CD4-positive, CD25-positive, alpha-beta regulatory T cell (primary cell): ENCODE measurements at places on chromosomes 1 and 21. TPM values are rescaled to one million over a fixed set of nuclear protein-coding genes. Genes with fewer than 3 reads are reported as not detected.

- no peak overlapping the region for H3K27ac ChIP-seq
- H3K36me3 ChIP-seq, result no peaks in the 10 kb centered on the region
- H3K4me3 ChIP-seq, result no peak overlapping the region
These were observed 456.1 kb upstream of the ADAMTS5 start for GRCh38 chr21:27423038-27423437.

GRCh38 chr1:42940851-42941639, 17.6 kb downstream of the SLC2A1 start:
- H3K27ac ChIP-seq, result peak overlapping the region; percentile 39
- H3K36me3 ChIP-seq, result peaks cover 48% of the 10 kb centered on the region
- peaks cover 91% of the 10 kb centered on the region for H3K4me1 ChIP-seq
- H3K4me3 ChIP-seq, result no peak overlapping the region
- DNase-seq, result no peak

Gene ZNF281
- total RNA-seq, result 33.6 TPM

Gene ETV3L
- not detected for total RNA-seq

Gene RAB3B
- not detected for total RNA-seq

GRCh38 chr1:222105393-222105737, 363.5 kb upstream of the DUSP10 start:
- no peak for DNase-seq
- H3K27me3 ChIP-seq, result peaks cover 3% of the 10 kb centered on the region
- H3K4me3 ChIP-seq, result no peak overlapping the region
- H3K36me3 ChIP-seq, result no peaks in the 10 kb centered on the region

DNA sequence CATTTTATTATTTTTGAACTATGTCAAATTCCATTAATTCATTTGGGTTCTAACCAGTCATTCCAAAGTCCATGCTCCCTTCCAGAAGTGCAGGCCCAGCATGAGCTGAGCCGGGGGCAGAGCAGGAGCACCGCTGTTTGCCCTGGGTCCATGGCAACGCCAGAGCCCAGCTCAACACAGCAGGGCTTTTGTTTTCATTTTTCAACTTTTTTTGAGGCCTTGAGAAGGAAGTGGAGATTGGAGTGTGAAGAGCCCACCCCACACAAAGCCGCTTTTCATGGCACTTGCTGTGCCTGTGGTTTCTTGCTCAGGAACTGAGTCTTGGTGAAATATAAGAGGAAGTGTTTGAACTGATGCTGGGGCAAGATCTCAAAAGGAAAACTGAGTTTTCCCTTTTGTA, 13.2 kb upstream of the PRMT2 start:
- no peak overlapping the region for H3K27ac ChIP-seq
- peak; percentile 32 for DNase-seq
- no peaks in the 10 kb centered on the region for H3K36me3 ChIP-seq

- no peaks in the 10 kb centered on the region for H3K27me3 ChIP-seq
- no peaks in the 10 kb centered on the region for H3K36me3 ChIP-seq
- no peak overlapping the region for H3K27ac ChIP-seq
These were observed 89.9 kb downstream of the MT1HL1 start for GRCh38 chr1:236914375-236914774.

DNA sequence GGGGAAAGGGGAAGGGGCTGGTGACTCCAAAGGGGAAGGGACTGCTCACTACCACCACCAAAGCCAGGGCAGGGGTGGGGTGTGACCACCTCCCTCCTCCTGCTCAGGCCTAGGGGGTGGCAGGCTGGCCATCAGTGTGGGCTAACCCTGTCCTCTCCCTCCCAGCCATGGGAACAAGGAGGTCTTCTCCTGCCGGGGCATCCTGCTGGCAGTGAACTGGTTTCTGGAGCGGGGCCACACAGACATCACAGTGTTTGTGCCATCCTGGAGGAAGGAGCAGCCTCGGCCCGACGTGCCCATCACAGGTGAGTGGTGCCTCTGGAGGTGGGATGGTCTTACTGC, 5.7 kb downstream of the ZC3H12A start:
- H3K4me3 ChIP-seq, result peak overlapping the region; percentile 100
- no peaks in the 10 kb centered on the region for H3K27me3 ChIP-seq
- peaks cover 75% of the 10 kb centered on the region for H3K36me3 ChIP-seq
- H3K4me1 ChIP-seq, result peaks cover 60% of the 10 kb centered on the region

DNA sequence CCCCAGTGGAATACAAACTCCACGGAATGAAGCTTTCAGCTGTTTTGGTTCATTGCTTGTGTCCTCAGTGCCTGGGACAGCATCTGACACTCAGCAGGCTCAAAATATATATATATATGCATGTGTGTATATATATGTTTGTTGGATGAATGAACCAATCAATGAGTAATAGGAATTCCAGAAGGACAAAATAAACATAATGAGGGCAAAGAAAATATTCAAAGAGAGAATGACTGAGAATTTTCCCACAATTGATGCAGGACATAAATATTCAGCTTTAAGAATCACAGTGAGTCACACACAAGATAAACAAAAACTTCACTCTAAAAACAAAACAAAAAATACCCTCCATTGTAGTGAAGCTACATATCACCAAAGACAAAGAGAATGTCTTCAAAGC, 64.0 kb downstream of the CHD5 start:
- peaks cover 4% of the 10 kb centered on the region for H3K27me3 ChIP-seq
- no peak overlapping the region for H3K4me3 ChIP-seq
- no peak overlapping the region for H3K27ac ChIP-seq
- DNase-seq, result no peak
- no peaks in the 10 kb centered on the region for H3K36me3 ChIP-seq

Gene MYCL
- not detected for total RNA-seq

DNA sequence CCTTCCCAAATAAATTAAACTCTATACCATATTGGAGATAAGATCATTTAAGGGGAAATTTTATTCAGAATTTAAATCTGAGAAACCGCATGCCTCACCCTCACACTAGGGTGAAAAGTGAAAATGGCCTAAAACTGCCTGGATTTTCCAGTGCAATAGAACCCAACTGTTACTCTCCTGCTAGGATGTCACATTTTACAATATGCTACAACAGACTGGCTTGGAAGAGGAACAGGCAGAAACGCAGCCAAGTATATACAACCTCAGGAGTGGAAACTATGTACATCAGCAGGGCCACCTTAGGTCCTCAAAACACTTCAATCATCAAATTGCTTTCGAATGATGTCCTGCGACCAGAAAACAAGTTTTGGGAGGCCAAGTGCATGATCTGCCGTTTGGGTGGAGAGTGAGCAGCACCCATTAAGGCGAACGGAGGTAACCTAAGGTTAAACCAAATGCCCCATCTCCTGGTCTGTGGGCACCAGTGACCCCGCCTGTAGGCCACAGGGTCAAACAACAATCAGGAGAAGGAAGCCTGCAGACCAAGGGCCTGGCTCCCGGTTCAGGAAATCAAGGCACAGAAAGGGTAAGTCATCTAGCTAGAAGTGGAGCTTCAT, 4.9 kb downstream of the RCAN1 start:
- peaks cover 9% of the 10 kb centered on the region for H3K4me1 ChIP-seq
- H3K36me3 ChIP-seq, result no peaks in the 10 kb centered on the region
- H3K27ac ChIP-seq, result no peak overlapping the region
- no peaks in the 10 kb centered on the region for H3K27me3 ChIP-seq

DNA sequence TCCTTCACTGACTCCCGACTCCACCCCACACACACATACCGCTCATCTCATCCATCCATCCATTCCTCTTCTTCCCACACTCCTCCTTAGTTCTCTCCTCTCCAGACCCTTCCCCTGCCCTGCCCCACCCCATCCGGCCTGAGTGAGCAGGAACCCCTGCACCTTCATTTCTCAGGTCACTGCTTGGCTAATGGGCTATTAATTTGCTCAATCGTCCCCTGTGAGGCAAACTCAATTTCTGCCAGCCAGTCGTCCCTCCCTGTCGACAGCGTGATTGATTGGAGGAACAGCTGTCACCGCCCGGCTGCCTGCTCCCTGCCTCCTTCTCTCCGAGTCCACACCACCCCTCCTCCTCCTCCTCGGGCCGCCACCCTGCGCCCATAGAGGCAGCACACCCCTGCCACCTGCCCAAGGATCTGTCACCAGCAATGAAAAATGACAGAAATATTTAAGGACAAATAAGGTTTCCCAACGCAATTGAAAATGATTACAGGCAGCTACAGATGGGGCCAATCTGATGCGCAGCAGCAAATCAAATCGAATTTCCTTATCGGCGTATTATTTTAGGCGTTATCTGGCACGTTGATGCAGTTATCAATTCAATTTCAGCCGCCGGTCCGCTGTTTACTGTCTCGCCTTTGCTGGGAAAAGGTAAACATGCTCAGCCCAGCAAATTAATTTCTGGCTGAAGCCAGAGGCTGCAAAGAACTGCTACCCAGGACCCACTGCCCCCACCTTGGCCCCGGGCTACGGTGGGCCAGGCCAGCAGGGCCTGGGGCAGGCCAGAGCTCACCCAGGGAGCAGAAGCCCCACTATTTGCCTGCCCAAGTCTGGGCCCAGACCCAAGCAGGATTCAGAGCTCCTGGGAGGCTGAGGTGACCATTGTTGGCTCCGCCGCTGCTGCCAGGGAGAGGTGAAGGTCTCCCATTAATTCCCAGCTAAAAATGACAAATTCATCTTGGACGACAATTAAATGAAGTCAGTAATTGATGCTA, 71.3 kb downstream of the TMEM53 start:
- DNase-seq, result no peak
- H3K4me3 ChIP-seq, result no peak overlapping the region
- H3K27me3 ChIP-seq, result no peaks in the 10 kb centered on the region

Gene ARID4B
- total RNA-seq, result 192 TPM

Gene ZBTB37
- total RNA-seq, result 20.3 TPM

GRCh38 chr1:161046605-161047228, 940 bp upstream of the USF1 start:
- no peaks in the 10 kb centered on the region for H3K27me3 ChIP-seq
- no peak for DNase-seq
- H3K36me3 ChIP-seq, result peaks cover 53% of the 10 kb centered on the region

- peak within 1 kb of the TSS; percentile 45 for H3K27ac ChIP-seq
- H3K4me1 ChIP-seq, result peaks cover 21% of the 10 kb centered on the region
- no peaks in the 10 kb centered on the region for H3K36me3 ChIP-seq
- H3K27me3 ChIP-seq, result peaks cover 9% of the 10 kb centered on the region
- H3K4me3 ChIP-seq, result peak within 1 kb of the TSS; percentile 69
These were observed at the start of gene FAM89A for GRCh38 chr1:231040019-231040799. Gene FAM89A, minus strand, starts transcription at chr1:231040254. Its CDS starts 43 bp downstream, at chr1:231040211.

GRCh38 chr1:117719004-117719403, 113.2 kb downstream of the TENT5C start:
- no peak overlapping the region for H3K4me3 ChIP-seq
- no peak overlapping the region for H3K27ac ChIP-seq
- H3K4me1 ChIP-seq, result peaks cover 5% of the 10 kb centered on the region

DNA sequence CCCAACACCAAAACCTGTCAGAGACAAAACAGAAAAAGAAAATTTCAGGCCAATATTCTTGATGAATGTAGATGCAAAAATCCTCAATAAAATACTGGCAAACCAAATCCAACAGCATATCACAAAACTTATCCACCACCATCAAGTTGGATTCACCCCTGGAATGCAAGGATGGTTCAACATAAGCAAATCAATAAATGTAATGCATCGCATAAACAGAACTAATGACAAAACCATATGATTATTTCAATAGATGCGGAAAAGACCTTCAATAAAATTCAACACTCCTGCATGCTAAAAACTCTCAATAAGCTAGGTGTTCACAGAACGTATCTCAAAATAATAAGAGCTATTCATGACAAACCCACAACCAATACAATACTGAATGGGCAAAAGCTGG, 3.8 kb upstream of the OR2L5 start:
- DNase-seq, result no peak
- H3K27me3 ChIP-seq, result no peaks in the 10 kb centered on the region
